ENCODE measurements at places on chromosomes 7 and 10.
A peak's percentile ranks its signal among the peaks of the same experiment; 100 is the strongest.

GRCh38 chr10:49331431-49331830 is 32.5 kb downstream of the C10orf71 start:
- no peak for DNase-seq

DNA sequence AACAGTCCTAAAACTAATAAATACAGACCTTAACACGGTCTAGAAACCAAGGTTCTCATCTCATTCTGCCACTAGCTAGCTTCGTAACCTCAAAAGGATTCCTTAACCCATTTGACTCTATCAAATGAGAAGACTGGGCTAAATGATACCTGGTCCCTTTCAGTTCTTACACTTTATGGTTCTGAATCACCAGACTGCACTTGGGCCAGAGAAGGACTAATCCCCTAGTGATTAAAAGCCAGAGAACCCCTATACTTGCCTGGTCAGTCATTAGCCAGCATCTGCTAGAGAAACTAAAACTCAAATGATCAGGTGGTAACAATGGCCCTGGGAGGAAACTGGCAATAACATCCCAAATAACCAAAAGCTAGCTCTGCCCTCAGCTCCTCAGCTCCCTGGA is 16.8 kb downstream of the TMEM243 start:
- DNase-seq, result no peak

DNA sequence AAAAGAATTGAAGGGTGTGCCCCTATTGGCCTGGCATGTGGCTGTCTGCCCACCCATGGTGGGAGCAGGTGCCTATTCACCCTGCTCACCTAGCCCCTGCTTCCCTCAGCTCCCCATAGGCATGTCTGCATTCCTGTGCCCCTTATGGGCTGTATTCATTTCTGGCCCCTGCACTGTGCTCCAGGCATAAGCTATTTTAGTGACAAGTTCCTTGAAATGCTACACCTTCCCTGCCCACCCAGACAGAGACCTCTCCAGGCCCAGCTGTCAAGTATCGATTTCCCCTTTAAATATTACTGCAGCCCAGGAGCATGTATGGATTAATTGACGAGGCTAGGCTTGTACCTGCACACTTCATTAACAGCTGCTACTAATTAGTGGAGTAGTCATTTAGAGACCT is 235.4 kb downstream of the RPS24 start:
- DNase-seq, result no peak

- DNase-seq, result no peak
Measured at GRCh38 chr10:51656503-51656902, 42.9 kb downstream of the CSTF2T start.

DNA sequence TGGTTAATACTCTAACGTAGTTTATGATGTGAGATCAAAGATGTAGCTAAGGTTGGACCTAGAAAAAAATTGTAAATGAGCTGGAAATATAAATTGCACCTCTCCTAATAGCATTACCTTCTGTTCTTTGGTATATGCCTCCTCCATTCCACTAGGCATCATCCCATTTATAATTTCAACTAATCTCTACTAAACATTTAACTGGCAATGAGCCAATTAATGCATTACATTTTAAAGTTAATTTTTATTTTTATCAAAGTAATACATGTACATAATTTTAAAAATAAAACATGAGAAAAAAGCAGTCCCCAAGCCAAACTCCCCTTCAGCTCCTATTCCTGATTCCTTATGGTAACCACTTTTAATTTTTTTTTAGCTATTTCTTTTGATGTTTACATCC is 35.1 kb upstream of the SKAP2 start:
- no peak for DNase-seq

- DNase-seq, result no peak
Measured at GRCh38 chr7:104818961-104819880, 194.8 kb upstream of the KMT2E start.

DNA sequence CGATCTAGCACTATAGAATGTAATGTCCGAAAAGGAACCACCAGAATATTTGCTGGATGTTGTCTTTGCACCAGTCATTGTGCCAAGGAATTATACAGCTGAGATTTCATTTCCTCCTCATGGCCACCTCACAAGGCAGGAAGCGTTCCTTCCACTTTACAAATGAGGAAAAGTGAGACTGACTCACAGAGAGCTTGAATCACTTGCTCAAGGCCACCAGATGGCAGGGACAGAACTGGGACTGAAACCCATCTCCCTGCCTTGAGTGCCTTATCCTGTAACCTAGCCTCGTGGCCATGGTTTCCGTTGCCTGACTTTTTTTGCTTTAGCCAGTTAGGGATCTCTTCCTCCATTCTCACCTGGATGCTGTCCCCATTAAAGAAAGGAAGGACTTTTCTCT is 44.7 kb upstream of the PDZD8 start:
- no peak for DNase-seq

DNA sequence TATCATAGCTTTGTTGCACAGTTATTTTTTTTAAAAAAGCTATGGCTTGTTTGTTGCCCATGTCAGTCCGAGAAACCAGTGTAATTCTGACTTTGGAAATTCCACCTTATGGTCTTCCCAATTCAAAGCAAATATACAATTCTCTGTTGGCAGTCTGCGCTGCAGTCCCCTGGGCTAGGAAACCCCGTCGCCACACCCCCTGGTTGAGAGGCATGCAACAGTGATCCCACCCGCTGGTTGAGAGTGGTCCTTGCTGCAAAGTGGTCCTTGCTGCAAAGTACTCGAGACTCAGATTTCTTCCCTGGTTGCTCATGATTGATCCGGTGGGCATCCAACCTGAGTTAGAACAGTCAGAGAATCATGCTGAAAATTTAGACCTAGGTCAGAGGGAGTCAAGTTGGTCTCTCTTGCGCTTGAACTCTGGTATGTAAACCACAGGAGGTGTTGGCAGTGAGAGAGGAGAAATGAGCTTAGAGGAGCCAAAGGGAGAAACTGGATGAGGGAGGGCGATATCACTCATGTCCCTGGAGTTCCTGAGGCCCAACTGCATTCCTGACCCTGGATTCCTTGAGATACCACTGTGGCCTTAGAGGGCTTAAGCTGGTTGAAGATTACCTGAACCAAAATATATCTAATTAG is 45.0 kb upstream of the STK17A start:
- no peak for DNase-seq

DNA sequence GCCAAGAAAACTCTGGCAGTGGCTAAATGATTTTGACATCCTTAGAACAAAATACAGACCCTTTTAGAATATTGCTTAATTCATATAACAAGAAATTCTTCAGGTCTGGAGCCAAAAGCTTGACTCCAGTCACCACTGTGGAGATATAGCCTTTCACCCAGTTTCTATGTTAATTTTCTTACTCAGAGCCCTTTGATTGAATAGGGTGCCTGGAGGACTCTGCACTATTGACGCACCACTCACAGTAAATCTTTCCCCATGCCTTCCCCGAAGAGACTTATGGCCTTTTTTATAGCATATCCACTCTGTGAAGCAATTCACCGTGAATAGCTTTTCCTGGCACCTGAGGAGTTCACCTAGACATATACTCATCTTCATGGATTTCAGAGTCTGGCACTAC is 613.8 kb downstream of the ZWINT start:
- no peak for DNase-seq

- DNase-seq, result no peak
Measured at GRCh38 chr10:71241114-71241829, 28.9 kb downstream of the UNC5B start.

DNA sequence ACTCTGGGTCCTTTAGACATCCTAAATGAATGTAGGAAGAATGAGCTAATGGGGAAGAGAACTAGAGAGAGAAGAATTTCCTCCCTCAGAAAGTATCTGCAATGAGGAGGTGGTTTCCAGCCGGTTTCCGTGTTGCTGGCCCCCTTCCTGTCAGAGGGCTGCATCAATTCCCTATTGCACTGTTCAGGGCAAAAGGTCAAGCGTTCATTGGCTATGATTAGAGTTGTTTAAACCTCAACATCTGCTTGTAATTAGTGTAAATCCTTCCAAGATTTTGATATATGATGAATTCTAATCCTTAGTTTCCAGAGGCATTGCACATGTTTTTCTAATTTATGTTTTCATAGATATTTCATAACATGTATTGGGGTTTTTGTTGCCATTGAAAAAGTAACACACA is 107.3 kb upstream of the SGCE start:
- no peak for DNase-seq

- DNase-seq, result no peak
Measured at GRCh38 chr7:46173476-46174195, 252.6 kb upstream of the IGFBP3 start.

- DNase-seq, result no peak
Measured at GRCh38 chr7:54345746-54346145, 196.4 kb upstream of the VSTM2A start.

DNA sequence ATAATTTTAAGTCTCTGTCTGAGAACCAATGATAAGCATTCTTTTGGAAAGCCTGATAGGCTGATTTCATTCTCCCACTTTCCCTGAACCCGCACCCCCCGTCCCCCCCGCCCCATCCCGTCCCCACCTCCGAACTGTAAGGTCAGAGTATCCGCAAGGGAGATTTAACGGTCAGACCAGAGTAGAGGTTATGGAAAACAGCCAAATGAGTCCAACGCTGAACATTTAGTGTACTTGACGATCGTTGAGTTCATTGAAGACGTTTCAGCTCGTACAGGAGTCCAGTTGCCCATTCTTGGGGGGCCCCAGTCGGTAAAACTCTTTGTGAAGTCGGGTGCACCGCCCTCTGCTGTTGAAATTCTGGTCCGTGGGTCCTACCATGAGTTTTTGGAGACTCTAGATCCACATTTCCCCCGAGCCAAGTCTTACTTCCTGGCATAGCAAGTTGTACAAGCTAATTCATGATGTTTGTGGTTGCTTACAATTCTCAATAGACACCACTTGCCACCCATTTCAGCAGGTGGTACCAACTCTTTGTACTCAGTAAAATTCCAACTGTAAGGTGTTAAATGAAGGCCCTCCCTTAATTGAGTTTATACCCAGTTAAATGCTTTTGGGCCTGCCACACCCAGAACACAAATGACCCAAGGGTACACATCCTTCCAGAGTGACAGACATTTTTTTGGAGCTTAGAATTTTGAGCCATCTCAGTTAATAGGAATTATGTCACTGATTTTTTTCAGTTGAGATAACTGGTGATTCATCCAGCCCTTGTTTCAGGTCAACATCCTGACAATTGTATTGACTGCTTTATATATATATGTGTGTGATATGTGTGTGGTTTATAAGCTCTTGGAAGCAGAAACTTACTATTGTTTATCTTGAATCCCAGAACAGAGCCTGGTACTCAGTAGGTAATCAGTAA is 1.2 kb downstream of the MARCHF5 start:
- DNase-seq, result peak; percentile 67

GRCh38 chr7:55081068-55081467 is 62.3 kb downstream of the EGFR start:
- no peak for DNase-seq

- DNase-seq, result no peak
Measured at GRCh38 chr10:97017474-97017903, 168.3 kb downstream of the SLIT1 start.

- DNase-seq, result no peak
Measured at GRCh38 chr7:92359801-92360200, 87.5 kb upstream of the GATAD1 start.

GRCh38 chr10:7291487-7292270 is 119.2 kb downstream of the SFMBT2 start:
- no peak for DNase-seq

- DNase-seq, result no peak
Measured at GRCh38 chr7:132485136-132485535, 91.1 kb downstream of the PLXNA4 start.

- no peak for DNase-seq
Measured at GRCh38 chr10:108208732-108209131, 1044.2 kb upstream of the SORCS1 start.

DNA sequence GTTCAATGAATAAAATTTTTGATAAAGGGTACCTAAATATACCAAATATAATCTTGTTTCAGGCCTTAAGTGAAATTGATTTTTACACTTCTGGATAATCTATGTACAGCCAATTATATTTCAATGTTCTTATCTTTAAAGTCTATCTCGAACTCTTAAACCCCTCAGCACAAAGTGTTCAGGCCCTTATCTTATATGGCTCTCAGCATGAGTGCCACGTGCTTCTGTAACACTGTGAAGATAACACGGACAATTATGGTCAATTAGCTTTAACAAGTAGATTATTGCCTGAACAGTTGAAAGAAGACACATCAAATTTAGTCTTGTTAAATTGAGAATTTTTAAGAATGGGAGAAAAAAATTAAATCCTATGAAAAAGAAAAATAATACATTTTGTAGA is 40.4 kb upstream of the DMTF1 start:
- no peak for DNase-seq

DNA sequence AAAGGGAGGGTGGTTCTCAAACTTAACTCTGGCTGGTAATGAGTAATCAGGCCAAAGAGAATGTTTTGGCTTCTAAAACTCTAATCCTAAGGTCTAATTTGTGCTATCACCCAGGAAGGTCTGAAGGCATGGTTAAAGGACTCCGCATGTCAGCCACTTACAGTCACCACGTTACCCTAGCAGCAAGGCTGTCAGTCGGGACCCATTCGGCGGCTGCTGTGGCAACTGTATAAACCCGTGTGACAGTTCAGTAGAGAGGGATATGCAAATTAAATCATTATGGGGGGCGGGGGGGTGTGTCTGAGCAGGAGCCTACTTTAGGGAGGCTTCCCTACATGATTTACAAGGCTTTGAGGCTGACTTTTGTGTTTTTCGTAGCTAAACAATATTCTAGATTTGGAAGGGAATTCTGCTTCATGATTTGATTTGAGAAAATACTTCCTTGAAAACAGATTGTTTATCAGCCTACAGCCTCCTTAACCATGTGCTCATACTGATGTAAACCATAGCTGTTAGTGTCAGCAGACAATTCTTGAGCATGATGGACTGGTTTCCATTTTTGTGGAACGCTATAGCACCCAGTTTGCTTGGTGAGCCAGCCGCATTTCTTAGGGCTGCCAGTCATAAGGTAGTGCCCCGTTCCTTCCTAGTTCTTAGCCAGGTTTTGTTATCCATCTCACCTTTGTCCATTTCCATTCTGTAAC is 284.4 kb downstream of the USP6NL start:
- no peak for DNase-seq

- DNase-seq, result no peak
Measured at GRCh38 chr7:45347804-45348203, 190.2 kb downstream of the RAMP3 start.

GRCh38 chr7:2926896-2927405 is 82.8 kb upstream of the GNA12 start:
- DNase-seq, result no peak

GRCh38 chr7:55019691-55020465 is 1.1 kb downstream of the EGFR start:
- no peak for DNase-seq

GRCh38 chr7:120740348-120740747 is 117.6 kb downstream of the TSPAN12 start:
- no peak for DNase-seq

DNA sequence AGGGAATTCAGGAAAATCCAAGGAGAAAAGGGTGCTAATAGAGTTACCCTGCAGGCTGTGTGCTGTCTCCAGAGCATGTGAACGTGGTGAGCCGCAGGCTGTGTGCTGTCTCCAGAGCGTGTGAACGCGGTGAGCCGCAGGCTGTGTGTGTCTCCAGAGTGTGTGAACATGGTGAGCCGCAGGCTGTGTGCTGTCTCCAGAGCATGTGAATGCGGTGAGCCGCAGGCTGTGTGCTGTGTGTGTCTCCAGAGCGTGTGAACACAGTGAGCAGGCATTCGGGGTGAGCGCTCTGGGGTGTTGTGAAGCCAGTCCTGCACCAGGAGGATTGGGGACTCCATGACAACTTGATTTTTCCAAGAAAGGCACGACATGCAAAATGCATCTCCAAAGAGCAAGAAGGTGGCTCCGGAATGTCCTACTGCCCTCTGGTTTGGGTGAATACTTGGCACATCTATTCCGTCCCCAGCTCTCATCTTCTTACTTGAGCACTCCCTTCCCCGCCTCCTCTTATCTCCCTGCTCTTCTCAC is 407.9 kb upstream of the SHH start:
- DNase-seq, result no peak
